ENCODE measurements at places on chromosomes 4 and X. TPM values are rescaled to one million over a fixed set of nuclear protein-coding genes. Genes with fewer than 3 reads are reported as not detected.
A peak's percentile ranks its signal among the peaks of the same experiment; 100 is the strongest.

DNA sequence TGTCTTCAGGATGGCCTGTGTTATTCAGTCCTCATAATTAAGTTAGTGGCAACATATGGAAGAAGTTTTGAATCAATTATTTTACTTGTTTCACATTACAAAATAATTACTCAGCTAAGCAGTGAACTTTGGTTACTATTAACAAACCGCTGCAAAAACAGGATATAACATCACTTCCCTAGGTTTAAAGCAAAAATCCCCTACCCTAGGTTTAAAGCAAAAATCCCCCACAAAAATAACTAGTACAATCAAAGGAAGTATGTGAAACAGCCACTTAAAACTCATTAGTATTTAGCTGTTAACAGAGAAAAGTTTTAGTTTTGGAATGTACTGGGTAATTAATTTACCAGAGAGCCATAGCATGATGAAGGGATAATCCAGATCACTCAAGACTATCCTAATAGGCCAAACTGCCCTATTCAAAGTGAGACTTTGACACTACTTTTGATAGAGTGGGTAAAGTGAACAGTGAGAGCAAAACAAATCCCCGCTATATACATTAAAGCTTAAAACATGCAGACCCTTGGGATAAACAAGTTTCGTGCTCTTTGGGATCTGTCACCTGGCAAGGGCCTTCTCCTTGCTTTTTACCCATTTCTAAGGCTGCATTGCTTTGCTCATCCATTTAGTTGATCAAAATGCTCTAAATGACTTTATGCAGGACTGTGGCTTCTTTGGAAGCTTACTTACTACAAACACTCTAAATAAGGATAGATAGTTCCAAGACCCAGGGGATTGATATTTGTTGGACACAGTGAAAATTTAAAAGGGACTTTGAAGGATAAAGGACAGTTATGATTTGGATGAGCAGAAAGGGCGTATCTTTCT, 36.4 kb upstream of the GPR174 start:
- no peak for DNase-seq

DNA sequence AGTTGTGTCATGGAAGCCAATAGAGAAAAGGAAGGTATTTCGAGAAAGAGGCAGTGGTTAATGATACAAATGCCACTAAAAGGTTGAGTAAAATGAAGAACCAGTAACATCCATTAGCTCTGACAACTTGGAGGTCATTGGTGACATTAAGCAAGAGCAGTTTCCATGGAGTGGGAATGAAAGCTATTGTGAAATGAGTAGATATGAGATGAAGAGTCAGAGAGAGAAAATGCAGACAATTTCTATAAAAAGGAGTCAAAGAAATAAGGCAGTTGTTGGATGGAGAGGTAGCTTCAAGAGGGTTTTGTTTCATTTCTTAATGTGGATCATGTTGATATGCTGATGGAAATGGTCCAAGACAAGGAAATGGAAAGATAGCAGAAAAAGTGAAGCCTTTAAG, 9.6 kb upstream of the AMTN start:
- no peak for DNase-seq

- DNase-seq = no peak
These were observed 168.1 kb upstream of the SLC7A11 start for GRCh38 chr4:138410266-138410665.

DNA sequence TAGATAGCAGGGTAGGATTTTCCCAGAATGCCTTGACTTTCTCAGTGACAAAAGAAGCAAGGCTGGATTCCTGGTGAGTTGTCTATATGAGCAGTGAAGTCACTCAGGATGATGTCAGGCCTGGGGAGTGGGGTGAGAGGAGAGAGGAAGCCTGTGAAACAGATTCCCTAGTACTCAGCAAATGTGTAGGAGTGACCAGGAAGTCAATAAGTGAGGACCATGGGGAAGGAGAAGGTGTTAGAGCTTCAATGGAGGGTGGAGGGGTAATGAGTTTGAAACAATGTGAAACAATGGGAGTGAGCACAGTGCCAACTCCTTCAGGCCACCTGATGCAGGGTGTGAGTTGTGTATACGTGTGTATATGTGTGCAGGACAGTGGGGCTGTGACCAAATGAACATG, 2.4 kb upstream of the SLC9A6 start:
- DNase-seq = no peak

DNA sequence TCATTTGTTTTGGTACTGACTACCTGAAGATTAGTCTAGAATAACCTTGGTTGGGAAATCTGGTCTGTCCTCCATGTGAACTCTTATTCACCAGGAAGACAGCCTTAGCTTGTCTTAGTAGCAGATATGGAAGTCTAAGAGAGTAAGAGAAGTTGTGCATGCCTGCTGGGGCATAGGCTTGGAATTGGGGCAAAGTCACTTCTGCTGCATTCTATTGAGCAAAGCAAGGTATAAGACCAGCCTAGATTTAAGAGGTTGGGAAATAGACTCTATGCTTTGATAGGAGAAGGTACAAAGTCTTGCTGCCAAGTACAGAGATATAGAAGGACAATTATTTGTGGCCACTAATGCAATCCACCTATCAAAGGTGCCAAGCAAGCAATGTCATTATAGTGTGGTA, 464.0 kb upstream of the BOD1L1 start:
- no peak for DNase-seq

DNA sequence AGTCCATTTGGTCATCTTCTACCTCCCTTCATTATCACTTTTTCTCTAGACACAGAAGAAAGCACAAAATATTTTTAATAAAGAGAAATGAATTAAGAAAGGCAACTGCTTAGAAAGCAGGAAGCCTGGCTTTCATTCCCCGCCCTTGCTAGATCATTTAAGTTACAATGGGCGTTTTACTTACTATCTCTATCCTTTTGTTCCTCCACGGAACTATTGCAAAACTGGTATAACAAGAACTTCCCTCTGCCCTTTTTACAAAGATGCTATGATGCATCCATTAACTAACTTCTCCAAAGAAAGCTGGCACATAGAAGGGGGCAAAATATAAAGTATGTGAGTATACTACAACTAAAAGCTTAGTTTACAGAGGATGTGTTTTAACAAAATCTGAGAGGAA, 434.5 kb upstream of the FTHL17 start:
- no peak for DNase-seq

DNA sequence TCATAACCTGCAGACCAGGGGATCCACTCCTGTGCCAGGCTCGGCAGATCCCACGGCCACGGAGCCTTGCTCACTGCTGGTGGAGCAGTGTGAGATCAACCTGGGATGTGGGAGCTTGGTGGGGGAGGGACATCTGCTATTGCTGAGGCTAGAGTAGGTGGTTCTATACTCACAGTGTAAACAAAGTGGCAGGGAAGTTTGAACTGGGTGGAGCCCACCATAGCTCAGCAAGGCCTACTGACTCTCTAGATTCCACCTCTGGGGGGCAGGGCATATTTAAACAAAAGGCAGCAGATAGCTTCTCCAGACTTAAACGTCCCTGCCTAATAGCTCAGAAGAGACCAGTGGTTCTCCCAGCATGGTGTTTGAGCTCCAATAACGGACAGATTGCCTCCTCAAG, 54.7 kb upstream of the EPHA5 start:
- DNase-seq = no peak

DNA sequence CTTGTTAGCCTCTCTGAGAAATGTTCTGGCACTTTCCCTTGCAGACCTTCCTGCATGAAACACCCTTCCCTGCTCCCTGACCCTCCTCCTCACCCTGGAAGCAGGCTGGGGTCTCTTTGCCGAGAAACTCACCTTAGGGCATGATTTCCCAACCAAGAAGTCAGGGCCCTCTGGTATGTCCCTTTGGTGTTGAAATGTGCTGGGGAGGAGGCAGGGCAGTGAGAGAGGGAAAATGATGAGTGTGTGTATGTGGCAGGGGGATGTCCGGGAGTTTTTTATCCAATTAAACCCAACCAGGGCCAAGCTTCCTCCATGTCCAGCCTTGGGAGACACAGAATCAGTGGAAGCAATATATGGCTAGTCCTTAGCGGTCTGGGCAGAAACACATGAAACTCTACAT, 5.1 kb downstream of the ELF4 start:
- no peak for DNase-seq

GRCh38 chr4:84647312-84647884, 64.5 kb downstream of the CDS1 start:
- no peak for DNase-seq

- peak; percentile 52 for DNase-seq
These were observed 178.3 kb downstream of the AFAP1 start for GRCh38 chr4:7761312-7761711.

- DNase-seq = no peak
These were observed 1.4 kb upstream of the STBD1 start for GRCh38 chr4:76305033-76305687.

- no peak for DNase-seq
These were observed 280.5 kb downstream of the FBXW7 start for GRCh38 chr4:152255437-152255836.

- DNase-seq = no peak
These were observed 20.4 kb upstream of the DCHS2 start for GRCh38 chr4:154511981-154512380.

- no peak for DNase-seq
These were observed 242.0 kb downstream of the MAPK10 start for GRCh38 chr4:86117705-86118302.

- no peak for DNase-seq
These were observed 140.6 kb downstream of the GPM6A start for GRCh38 chr4:175671491-175671934.

- DNase-seq = peak; percentile 34
These were observed at the start of gene INPP4B for GRCh38 chr4:142846108-142846728. Gene INPP4B, minus strand, starts transcription at chr4:142846301.

- DNase-seq = no peak
These were observed 171.7 kb upstream of the SLC4A4 start for GRCh38 chr4:71167083-71167482.

GRCh38 chr4:87026800-87027495, 92.1 kb downstream of the AFF1 start:
- no peak for DNase-seq

DNA sequence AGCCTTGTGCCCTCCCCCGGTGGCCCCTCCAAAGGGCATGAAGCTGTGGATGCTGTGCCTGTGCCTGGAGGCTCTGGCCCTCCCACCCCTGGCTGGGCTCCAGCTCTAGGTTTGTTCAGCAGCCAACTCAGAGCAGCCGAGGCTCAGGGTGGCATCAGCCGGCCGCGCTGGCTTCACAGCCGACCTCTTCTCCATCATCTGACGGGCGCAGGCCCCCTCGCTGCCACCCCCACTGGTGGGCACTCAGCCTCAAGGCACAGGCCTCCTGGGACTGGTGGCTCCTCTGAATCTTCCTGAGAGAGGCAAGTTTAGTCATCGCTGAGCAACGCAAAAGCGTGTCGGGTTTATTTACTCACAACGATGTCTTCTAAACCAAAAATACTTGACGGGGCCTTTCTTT, 46.0 kb downstream of the PCGF3 start:
- DNase-seq = peak; percentile 57

- DNase-seq = no peak
These were observed 661 bp downstream of the SPIN4 start for GRCh38 chrX:63350465-63350877.

DNA sequence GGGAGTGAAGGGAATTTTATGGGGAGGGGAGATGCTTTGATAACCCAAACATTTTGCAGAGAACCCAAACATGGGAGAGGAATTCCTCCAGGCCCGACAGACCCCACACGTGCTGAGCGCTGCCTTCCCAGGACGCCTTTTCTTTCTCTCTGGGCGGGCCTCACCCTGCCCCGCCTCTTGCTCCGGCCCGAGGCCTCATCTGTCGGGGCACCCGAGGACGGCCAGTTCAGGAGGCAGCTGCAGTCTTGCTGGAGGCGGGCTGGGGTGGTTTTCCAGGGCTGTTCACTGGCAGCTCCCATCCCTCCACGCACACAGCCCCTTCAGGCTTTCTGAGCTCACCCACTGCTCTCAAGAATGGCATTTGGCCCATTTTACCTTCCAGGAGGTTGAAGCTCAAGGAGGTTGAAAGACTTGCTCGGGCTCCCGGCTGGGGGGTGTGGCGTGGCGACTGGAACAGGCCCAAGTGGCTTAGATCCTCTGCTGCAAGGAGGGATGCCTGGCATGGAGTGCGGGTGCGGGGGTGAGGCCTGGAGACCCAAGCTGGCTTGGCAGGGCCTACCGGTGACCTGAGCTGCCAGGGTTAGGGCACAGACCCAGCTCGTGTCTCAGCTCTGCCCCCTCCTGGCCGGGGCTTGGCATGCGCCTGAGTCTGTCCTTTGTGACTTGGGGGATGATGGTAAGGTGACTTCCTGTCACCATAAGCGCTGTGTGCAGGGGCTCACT, 99.2 kb downstream of the PSAPL1 start:
- peak; percentile 41 for DNase-seq

GRCh38 chr4:173280998-173281397, 53.2 kb downstream of the HMGB2 start:
- no peak for DNase-seq

- DNase-seq = no peak
These were observed 80.3 kb downstream of the PPEF2 start for GRCh38 chr4:75821966-75822365.

DNA sequence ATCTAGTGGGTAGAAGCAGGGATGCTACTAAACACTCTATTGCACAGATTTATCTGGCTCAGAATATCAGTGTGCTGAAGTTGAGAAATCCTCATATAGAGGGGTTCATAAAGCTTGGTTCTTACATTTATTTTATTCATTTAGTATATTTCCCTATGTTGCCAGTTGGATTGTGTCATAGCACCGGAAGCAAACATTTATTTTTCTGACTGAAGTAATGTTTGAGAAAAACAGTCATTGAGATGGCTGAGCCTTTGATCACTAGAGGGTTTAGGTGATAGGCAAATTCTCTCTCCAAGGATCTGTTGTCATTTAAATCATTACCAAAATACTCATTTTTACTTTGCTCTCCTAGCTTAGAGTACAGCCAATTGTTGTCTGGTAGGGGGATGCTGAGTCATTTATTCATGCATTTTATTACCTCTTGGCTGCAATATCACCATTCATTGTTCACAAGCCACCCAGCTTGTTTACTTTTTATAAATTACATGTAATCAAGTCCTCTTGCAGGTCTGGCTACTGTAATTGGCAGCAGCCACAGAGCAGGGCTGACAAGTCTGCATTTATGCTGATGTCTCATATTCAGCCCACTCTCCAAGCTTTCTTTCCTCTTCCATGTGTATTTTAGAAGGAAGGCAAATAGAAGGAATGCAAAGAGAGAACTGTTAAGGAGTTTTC, 15.2 kb downstream of the GAB1 start:
- DNase-seq = no peak

GRCh38 chr4:84691170-84691691, 108.3 kb downstream of the CDS1 start:
- no peak for DNase-seq

- DNase-seq = no peak
These were observed 1476.9 kb downstream of the ARAP2 start for GRCh38 chr4:34767407-34767806.

The PAGE2B gene
- not detected for polyA plus RNA-seq

The FGF2 gene
- 0.86 TPM for polyA plus RNA-seq

The FGB gene
- polyA plus RNA-seq = not detected

The CT47A7 gene
- polyA plus RNA-seq = not detected

The CT45A3 gene
- polyA plus RNA-seq = not detected

The LINC00632 gene
- 0.06 TPM for polyA plus RNA-seq

The CTAG1B gene
- not detected for polyA plus RNA-seq

The LAP3 gene
- polyA plus RNA-seq = 44.6 TPM

The ZFYVE28 gene
- 1.7 TPM for polyA plus RNA-seq

The IBSP gene
- not detected for polyA plus RNA-seq

The MPP1 gene
- polyA plus RNA-seq = 22.1 TPM

The FRMPD3 gene
- not detected for polyA plus RNA-seq

The MCF2 gene
- polyA plus RNA-seq = not detected
